T-helper 17 cell (primary cell): ENCODE measurements at places on chromosomes 3 and 15. TPM values are rescaled to one million over a fixed set of nuclear protein-coding genes. Genes with fewer than 3 reads are reported as not detected.

Gene RPL4
- 3,651 TPM for total RNA-seq

Gene ANKDD1A
- 3.0 TPM for total RNA-seq

Gene CYP1A2
- total RNA-seq = not detected

Gene KY
- total RNA-seq = not detected

Gene FSTL1
- total RNA-seq = 1.1 TPM

Gene SLC24A5
- total RNA-seq = not detected

Gene DNAH12
- 0.23 TPM for total RNA-seq

Gene SV2B
- 0.10 TPM for total RNA-seq

Gene TP63
- total RNA-seq = 1.5 TPM

Gene CFAP161
- not detected for total RNA-seq

Gene SLC28A2
- not detected for total RNA-seq

DNA sequence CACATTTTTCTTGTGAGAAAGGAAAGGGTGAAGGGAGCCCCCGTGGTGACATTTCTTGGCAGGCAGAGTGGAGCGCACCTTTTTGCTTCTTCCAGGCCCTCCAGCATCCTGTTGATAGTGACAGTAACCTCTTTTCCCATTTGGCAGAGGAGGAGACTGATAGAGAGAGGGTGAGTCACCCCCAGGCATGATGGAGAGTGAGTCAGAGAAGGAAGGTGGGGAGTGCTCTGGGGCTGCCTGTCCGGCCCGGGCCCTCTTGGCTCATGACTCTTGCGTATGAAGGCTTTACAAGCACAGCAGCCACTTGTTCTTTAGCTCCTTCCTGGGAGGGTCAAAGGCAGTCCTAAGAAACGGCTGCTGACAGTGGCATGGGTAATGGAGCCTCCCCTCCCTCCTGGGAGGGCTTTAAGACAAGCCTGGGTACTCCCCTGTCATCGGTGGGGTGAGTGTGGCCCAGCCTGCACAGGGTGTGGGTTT lies 16.0 kb downstream of the ANKRD63 start:
- no peaks in the 10 kb centered on the region for H3K27me3 ChIP-seq
- no peaks in the 10 kb centered on the region for H3K36me3 ChIP-seq
- no peak for DNase-seq

GRCh38 chr15:69780981-69781380 lies 316.7 kb downstream of the TLE3 start:
- H3K27ac ChIP-seq = no peak overlapping the region
- peaks cover 2% of the 10 kb centered on the region for H3K36me3 ChIP-seq
- peaks cover 25% of the 10 kb centered on the region for H3K27me3 ChIP-seq
- peaks cover 23% of the 10 kb centered on the region for H3K4me1 ChIP-seq

- DNase-seq = no peak
- no peaks in the 10 kb centered on the region for H3K27me3 ChIP-seq
- H3K4me3 ChIP-seq = no peak overlapping the region
- H3K4me1 ChIP-seq = peaks cover 2% of the 10 kb centered on the region
- peaks cover 5% of the 10 kb centered on the region for H3K36me3 ChIP-seq
- no peak overlapping the region for H3K27ac ChIP-seq
Measured at GRCh38 chr3:47004369-47005211, 25.1 kb downstream of the NBEAL2 start.

- H3K27me3 ChIP-seq = peaks cover 5% of the 10 kb centered on the region
- no peak overlapping the region for H3K4me3 ChIP-seq
- H3K4me1 ChIP-seq = peaks cover 7% of the 10 kb centered on the region
Measured at GRCh38 chr3:106578911-106579310, 710.1 kb upstream of the CBLB start.

GRCh38 chr3:194422188-194422587 lies 23.1 kb upstream of the GP5 start:
- H3K4me1 ChIP-seq = peaks cover 9% of the 10 kb centered on the region
- H3K27ac ChIP-seq = peak overlapping the region; percentile 66
- H3K4me3 ChIP-seq = no peak overlapping the region
- H3K36me3 ChIP-seq = peaks cover 5% of the 10 kb centered on the region
- DNase-seq = no peak

DNA sequence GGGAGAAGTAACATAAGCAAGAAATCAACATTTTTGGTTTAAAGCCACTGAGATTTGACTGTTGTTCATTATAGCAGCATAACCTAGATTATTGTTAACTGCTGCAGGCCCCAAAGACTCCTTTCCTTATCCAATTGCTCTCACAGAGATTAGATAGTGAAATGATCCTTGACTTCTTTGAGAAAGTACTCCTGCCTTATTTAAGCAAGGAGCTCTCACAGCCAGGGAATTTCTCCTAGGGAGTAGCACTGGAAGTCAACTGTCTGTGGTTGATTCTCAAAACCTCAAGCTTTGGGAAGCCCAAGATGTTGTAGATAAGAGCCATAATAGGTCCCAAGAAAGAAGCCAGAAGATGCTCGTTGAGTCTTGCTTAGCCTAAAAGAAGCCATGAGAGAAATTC lies 151.8 kb upstream of the TSC22D2 start:
- peaks cover 2% of the 10 kb centered on the region for H3K36me3 ChIP-seq
- no peak overlapping the region for H3K4me3 ChIP-seq
- peaks cover 29% of the 10 kb centered on the region for H3K27me3 ChIP-seq
- H3K27ac ChIP-seq = no peak overlapping the region

DNA sequence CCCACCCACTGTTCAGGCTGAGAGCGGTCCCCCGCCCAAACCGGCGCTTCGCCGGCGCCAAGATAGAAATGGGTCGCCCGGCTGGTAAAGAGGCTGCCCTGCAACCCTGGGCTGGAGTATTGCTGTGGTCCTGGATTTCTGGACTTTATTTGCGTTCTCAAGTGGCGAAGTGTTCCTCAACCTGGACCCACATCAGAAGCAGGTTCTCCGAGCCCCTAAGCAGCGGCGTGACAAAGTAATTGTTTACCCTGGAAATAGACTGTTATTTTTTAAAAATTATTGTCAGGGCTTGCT lies 481 bp upstream of the DYNC1LI1 start:
- H3K36me3 ChIP-seq = no peaks in the 10 kb centered on the region
- peak overlapping the region; percentile 93 for H3K4me3 ChIP-seq
- H3K4me1 ChIP-seq = peaks cover 14% of the 10 kb centered on the region
- H3K27ac ChIP-seq = peak overlapping the region; percentile 75
- no peaks in the 10 kb centered on the region for H3K27me3 ChIP-seq

DNA sequence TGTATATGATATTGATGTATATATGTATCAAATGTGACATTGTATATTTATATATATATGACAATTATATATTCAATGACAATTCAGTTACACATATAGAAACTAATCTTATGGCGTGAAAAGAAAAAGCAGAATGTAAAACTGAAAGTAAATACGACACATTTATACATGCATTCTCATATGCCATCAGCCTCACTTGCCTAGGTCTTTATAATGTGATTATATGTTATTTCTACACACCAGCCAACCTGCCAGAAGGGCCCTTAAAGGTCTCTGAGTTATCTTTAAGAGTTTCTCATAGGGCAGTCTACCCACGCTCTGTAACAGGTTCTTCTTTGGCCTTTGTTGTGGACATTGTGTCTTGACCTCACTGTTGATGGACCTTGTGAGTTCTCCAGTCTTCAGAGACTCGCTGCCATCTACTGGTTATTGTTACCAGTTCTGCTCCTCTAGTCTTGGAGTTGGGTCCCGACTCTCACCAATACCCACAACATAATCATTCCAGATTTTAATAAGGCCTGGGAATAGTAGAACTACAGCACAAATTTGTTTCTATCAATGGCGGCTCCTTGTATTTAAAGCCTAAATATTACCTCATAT lies 371.5 kb upstream of the GOLIM4 start:
- H3K4me3 ChIP-seq = no peak overlapping the region
- no peaks in the 10 kb centered on the region for H3K27me3 ChIP-seq
- no peak overlapping the region for H3K27ac ChIP-seq
- no peaks in the 10 kb centered on the region for H3K4me1 ChIP-seq
- DNase-seq = no peak
- H3K36me3 ChIP-seq = no peaks in the 10 kb centered on the region

GRCh38 chr3:10777627-10778026 lies 38.4 kb upstream of the SLC6A11 start:
- DNase-seq = no peak
- H3K27me3 ChIP-seq = peaks cover 91% of the 10 kb centered on the region
- no peak overlapping the region for H3K4me3 ChIP-seq
- H3K4me1 ChIP-seq = no peaks in the 10 kb centered on the region
- no peak overlapping the region for H3K27ac ChIP-seq

DNA sequence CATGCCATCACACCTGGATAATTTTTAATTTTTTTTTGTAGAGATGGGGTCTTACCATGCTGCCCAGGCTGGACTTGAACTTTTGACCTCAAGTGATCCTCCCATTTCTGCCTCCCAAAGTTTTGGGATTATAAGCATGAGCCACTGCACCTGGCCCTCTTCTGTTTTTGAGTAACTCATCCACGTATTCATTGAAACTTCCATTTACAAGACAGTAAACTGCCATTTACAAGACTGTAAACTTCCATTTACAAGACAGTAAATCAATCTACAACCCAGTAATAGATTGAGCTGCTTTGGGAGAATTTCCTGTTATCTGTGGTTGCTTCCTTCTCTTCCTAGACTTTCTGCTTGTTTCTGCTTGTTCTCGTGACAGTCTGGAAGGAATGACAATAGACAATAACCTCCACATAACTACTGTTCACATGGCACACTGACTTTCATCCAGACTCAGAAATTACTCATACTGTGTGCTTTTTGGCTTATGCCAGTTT lies 114.7 kb upstream of the CCNL1 start:
- no peak overlapping the region for H3K27ac ChIP-seq
- peaks cover 5% of the 10 kb centered on the region for H3K36me3 ChIP-seq
- H3K27me3 ChIP-seq = no peaks in the 10 kb centered on the region
- no peaks in the 10 kb centered on the region for H3K4me1 ChIP-seq

GRCh38 chr3:156661155-156661554 lies 13.2 kb upstream of the TIPARP start:
- H3K27me3 ChIP-seq = no peaks in the 10 kb centered on the region
- H3K4me3 ChIP-seq = no peak overlapping the region
- DNase-seq = no peak
- H3K4me1 ChIP-seq = peaks cover 25% of the 10 kb centered on the region
- no peak overlapping the region for H3K27ac ChIP-seq

GRCh38 chr3:44468572-44469520 lies 8.6 kb downstream of the ZNF445 start:
- no peaks in the 10 kb centered on the region for H3K27me3 ChIP-seq
- H3K4me3 ChIP-seq = no peak overlapping the region
- DNase-seq = no peak

GRCh38 chr3:116179091-116179490 lies 266.2 kb downstream of the LSAMP start:
- DNase-seq = no peak
- H3K4me1 ChIP-seq = no peaks in the 10 kb centered on the region
- H3K4me3 ChIP-seq = no peak overlapping the region
- no peak overlapping the region for H3K27ac ChIP-seq

DNA sequence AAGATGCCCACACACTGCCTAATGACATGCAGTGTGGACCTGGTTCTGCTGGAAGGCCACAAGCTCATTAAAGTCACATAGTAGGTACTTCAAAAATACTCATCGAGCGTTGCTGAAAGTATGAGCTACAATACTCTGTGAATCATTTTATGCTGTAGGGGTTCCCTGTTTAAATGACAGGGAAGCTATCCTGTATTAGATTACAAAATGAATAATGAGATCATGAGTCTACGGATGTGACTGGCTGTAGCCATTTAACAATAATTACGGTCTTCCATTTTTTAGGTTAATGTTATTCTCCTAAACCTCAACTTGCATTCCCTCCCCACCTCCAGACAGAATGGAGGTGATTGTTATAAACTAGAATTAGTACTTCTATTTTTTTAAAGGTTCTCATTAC lies 128.2 kb upstream of the FAM3D start:
- no peaks in the 10 kb centered on the region for H3K4me1 ChIP-seq
- no peak overlapping the region for H3K4me3 ChIP-seq
- no peaks in the 10 kb centered on the region for H3K36me3 ChIP-seq
- H3K27ac ChIP-seq = no peak overlapping the region
- peaks cover 5% of the 10 kb centered on the region for H3K27me3 ChIP-seq

GRCh38 chr15:74776821-74777768 lies 4.8 kb upstream of the CSK start:
- peak overlapping the region; percentile 86 for H3K4me3 ChIP-seq
- H3K27me3 ChIP-seq = no peaks in the 10 kb centered on the region
- peak overlapping the region; percentile 100 for H3K27ac ChIP-seq
- H3K4me1 ChIP-seq = peaks cover 63% of the 10 kb centered on the region
- DNase-seq = peak; percentile 53

- no peak overlapping the region for H3K4me3 ChIP-seq
- no peaks in the 10 kb centered on the region for H3K4me1 ChIP-seq
- DNase-seq = no peak
Measured at GRCh38 chr3:77562089-77562488, 522.2 kb downstream of the ROBO2 start.

GRCh38 chr15:29114221-29115092 lies 155.2 kb downstream of the NSMCE3 start:
- peaks cover 5% of the 10 kb centered on the region for H3K27me3 ChIP-seq
- peak overlapping the region; percentile 72 for H3K27ac ChIP-seq
- H3K4me3 ChIP-seq = peak overlapping the region; percentile 19
- peaks cover 12% of the 10 kb centered on the region for H3K4me1 ChIP-seq
- DNase-seq = no peak

- DNase-seq = no peak
- H3K4me1 ChIP-seq = no peaks in the 10 kb centered on the region
- H3K4me3 ChIP-seq = no peak overlapping the region
- H3K36me3 ChIP-seq = peaks cover 2% of the 10 kb centered on the region
- no peak overlapping the region for H3K27ac ChIP-seq
Measured at GRCh38 chr3:62604298-62604697, 230.9 kb upstream of the FEZF2 start.

GRCh38 chr15:101308604-101309435 lies 13.8 kb upstream of the SNRPA1 start:
- DNase-seq = no peak
- H3K27me3 ChIP-seq = peaks cover 9% of the 10 kb centered on the region
- H3K27ac ChIP-seq = no peak overlapping the region
- H3K4me1 ChIP-seq = no peaks in the 10 kb centered on the region
- no peaks in the 10 kb centered on the region for H3K36me3 ChIP-seq

- H3K27ac ChIP-seq = no peak overlapping the region
- no peak for DNase-seq
- H3K4me1 ChIP-seq = no peaks in the 10 kb centered on the region
- no peaks in the 10 kb centered on the region for H3K36me3 ChIP-seq
- peaks cover 44% of the 10 kb centered on the region for H3K27me3 ChIP-seq
Measured at GRCh38 chr3:8757551-8758518, 11.6 kb downstream of the OXTR start.

GRCh38 chr3:98588065-98588464 lies 5.3 kb downstream of the CPOX start:
- DNase-seq = no peak
- no peak overlapping the region for H3K4me3 ChIP-seq
- no peak overlapping the region for H3K27ac ChIP-seq
- peaks cover 32% of the 10 kb centered on the region for H3K4me1 ChIP-seq

- DNase-seq = no peak
- H3K27ac ChIP-seq = no peak overlapping the region
Measured at GRCh38 chr3:78979028-78979427, 788.8 kb downstream of the ROBO1 start.

- H3K4me1 ChIP-seq = peaks cover 19% of the 10 kb centered on the region
- peaks cover 7% of the 10 kb centered on the region for H3K36me3 ChIP-seq
- no peak overlapping the region for H3K27ac ChIP-seq
- H3K27me3 ChIP-seq = peaks cover 71% of the 10 kb centered on the region
- no peak for DNase-seq
- H3K4me3 ChIP-seq = peak overlapping the region; percentile 80
Measured at GRCh38 chr3:138950701-138951100, 3.7 kb downstream of the FOXL2NB start.
